Thyroid gland (tissue), 4 donors: ENCODE measurements at places on chromosomes 2 and 18. TPM values are rescaled to one million over a fixed set of nuclear protein-coding genes. Genes with fewer than 3 reads are reported as not detected.

The MRO gene
- 3.9 TPM for total RNA-seq

The SPC25 gene
- total RNA-seq: 6.7 TPM

DNA sequence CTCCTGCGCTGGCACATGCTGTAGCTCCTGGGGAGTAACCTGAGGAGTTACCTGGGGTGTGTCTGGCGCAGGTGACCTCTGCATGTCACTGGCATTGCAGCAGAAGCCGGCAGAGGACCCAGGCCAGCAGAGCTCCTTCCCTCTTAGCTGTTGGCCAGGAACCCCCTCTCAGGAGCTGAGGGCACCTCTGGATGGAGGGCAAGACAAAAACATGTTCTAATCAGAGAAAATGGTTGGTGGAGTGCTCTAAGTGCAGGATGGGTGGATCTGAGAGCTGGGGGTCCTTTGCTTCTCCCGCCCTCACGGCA is 44.9 kb upstream of the SNTG2 start:
- DNase-seq: no peak

DNA sequence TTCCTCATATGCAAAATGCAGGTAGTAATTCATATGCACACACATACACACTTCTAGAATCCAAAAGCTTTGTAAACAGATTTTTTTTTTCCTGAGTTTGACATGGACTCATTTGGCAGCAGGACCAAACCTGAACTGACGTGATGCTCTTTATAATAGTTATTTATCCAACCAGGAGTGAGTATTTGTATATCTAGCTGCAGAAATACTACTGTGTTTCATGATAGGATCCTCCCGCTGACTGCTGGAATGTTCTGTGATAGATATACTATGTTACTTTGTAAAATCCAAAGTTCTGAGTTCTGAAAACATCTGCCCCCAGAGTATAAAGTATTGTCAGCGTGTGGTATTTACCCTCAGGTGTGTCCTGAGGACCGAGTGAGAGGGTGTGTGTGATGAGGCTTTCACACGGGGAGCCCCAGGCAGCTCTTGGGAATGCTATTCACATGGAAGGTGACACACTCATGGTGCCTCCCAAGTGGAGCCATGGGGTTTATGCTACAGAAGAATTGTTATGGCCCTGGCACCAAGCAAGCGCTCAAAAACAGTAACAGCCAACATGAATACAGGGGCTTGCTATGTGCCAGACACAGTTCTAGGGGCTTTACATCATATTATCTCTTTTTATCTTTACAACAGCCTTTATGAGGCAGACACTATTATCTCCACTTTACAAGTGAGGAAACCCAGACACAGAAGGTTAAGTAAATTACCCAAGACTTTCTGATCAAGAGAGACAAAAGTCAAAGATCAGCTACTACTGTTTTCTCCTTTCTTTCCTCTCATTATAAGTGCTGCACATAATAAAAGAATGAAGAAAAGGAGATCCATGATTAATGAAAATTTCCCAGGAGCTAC is 16.7 kb upstream of the TXNDC2 start:
- no peak for DNase-seq

GRCh38 chr2:74457549-74458131 is 598 bp upstream of the WBP1 start:
- DNase-seq: peak; percentile 81

DNA sequence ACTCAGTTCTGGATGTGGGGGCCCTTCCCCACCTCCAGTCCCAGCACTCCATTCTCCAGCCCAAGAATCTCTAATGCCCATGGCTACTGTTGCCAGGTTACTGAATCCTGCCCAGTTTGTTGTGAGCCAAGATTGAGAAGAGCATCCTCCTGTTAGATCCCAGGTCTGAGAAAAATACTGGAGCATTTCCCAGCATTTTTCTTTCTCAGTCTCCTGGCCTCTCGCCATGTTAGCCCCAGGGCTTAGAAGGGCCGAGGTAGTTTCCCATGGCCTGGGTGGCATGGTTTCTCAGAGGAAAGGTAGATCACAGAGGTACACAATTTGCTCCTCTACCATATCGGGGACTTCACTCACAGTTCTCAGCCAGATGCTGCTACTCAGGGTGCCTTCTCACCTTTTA is 135.7 kb downstream of the OTX1 start:
- no peak for DNase-seq

DNA sequence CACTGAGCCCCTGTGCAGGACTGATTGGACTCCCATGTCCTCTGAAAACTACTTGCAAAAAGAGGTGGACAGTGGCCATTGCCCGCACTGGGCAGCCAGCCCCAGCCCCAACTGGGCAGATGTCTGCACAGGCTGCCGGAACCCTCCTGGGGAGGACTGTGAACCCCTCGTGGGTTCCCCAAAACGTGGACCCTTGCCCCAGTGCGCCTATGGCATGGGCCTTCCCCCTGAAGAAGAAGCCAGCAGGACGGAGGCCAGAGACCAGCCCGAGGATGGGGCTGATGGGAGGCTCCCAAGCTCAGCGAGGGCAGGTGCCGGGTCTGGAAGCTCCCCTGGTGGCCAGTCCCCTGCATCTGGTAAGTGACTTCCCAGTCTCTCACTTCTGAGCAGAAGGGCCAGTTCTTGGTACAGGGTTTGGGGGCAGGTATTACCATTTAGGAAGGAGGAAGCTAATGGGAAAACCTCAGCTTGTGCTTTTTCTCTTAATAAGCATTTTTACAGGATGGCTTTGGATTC is 44.1 kb downstream of the TNFRSF11A start:
- no peak for DNase-seq

- DNase-seq: no peak
Measured at GRCh38 chr2:160092445-160092844, 30.0 kb upstream of the PLA2R1 start.

DNA sequence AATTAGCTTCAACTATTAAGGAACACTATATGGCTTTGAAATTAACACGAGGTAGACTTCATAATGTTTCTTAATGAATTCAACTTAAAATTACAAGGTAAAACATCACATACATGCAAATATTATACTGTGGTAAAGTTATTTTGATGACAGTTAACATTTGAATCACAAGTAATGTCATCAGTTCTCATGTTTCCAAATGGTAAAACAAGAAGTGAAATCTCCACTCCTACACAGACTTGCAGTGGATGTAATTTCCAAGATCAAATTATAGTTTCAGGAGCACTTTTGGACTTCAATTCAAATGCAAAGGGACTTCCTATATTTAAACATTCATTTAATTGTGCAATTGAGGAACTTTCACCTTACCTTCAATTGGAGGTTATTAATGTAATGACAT is 39.1 kb downstream of the C18orf54 start:
- no peak for DNase-seq
